ENCODE measurements at places on chromosomes 16 and 17.

GRCh38 chr16:3656491-3657468 lies 2.3 kb downstream of the DNASE1 start:
- no peak for DNase-seq

- DNase-seq = no peak
Observed at GRCh38 chr17:75498726-75499213, 16.6 kb downstream of the CASKIN2 start.

DNA sequence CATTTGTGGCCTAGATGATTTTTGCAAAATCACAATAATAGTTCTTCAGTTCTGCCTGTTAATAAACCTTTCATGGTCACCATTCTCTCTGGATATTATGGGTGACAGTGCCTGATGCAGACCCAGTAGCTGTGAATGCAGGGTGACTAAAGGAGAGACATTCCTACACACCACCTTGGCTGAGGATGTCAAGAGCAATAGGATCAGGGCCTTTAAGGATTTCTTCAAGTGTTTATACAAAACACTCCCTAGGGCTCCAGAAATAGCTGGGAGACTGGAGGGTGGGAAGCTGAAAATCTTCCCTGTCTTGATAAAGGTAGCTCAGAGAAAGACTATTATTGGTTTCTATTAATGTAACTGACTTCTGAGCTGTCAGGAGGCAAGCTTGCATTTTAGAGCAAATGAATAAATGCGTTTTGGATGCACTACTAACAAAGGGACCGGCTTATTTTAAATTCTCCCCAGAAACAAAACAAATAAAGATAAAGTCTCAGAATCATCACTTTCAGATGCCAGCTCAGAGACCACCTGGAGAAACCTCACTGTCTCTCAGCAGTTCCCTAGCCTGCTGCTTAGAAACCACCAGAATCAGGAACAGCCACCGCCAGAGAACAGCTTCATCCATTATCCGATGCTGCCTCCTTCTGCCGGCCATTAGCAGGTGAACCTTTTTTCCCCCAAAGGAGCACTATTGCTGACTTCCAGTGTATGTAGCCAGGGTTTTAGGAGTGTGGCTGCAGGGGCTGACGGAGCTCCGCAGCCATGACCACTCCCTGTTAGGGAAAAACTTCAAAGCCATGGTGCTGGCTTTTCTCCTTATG lies 171.4 kb upstream of the DYNLRB2 start:
- no peak for DNase-seq

GRCh38 chr17:62617894-62618472 lies 9.5 kb upstream of the MRC2 start:
- DNase-seq = no peak

DNA sequence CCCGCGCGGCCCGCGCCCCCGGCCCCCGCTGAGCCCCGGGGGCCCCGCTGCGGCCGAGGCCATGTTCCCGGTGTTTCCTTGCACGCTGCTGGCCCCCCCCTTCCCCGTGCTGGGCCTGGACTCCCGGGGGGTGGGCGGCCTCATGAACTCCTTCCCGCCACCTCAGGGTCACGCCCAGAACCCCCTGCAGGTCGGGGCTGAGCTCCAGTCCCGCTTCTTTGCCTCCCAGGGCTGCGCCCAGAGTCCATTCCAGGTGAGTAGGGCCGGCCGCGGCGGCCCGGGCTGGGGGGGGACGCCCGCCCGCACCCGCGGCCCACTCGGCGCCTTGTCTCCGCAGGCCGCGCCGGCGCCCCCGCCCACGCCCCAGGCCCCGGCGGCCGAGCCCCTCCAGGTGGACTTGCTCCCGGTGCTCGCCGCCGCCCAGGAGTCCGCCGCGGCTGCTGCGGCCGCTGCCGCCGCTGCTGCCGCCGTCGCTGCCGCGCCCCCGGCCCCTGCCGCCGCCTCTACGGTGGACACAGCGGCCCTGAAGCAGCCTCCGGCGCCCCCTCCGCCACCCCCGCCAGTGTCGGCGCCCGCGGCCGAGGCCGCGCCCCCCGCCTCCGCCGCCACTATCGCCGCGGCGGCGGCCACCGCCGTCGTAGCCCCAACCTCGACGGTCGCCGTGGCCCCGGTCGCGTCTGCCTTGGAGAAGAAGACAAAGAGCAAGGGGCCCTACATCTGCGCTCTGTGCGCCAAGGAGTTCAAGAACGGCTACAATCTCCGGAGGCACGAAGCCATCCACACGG lies 504 bp downstream of the MAZ start:
- peak; percentile 36 for DNase-seq

- no peak for DNase-seq
Observed at GRCh38 chr16:88888461-88889387, 22.3 kb upstream of the PABPN1L start.

- no peak for DNase-seq
Observed at GRCh38 chr17:80223142-80223815, 3.1 kb downstream of the SLC26A11 start.

DNA sequence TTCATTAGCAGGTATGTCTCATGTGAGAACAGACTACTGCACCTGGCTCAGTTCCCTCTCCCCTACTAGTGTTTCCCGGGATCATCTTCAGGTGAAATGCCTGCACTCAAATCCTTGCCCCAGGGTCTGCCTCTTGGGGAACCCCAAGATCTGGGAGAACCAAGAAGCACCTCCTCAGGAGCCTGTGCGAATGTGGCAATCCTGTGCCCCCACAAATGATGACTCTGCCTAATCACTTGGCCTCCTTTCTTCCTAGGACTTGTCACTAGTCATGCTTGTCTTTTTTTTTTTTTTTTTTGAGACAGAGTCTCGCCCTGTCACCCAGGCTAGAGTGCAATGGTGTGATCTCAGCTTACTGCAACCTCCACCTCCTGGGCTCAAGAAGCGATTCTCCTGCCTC lies 21.7 kb downstream of the ADAD2 start:
- DNase-seq = no peak

DNA sequence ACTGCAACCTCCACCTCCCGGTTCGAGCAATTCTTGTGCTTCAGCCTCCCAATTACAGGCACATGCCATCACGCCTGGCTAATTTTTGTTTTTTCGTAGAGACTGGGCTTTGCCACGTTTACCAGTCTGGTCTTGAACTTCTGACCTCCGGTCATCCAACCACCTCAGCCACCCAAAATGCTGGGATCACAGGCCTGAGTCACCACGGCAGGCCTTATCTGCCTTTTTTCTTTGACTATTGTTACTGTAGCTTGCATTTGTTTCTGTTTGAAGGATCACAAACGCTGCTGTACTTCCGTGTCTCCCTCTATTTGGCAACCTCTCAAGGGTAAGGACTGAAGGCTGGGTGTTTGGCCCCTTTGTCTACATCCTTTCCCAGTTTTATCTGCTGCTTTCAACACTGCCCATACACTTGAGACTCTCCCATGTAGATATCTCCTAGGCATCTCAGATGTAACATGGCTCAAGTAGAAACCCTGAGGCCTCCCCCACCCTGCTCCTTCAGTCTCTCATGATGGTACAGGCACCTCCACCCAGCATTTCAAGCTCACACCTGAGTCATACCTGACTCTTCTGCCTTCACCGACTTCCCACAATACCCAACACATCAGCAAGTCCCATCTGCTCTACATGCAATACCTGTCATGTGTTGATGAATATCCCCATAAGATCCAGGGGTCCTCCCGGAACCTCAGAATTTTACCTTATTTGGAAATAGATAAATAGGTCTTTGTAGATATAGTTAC lies 219.0 kb downstream of the CPPED1 start:
- DNase-seq = no peak

DNA sequence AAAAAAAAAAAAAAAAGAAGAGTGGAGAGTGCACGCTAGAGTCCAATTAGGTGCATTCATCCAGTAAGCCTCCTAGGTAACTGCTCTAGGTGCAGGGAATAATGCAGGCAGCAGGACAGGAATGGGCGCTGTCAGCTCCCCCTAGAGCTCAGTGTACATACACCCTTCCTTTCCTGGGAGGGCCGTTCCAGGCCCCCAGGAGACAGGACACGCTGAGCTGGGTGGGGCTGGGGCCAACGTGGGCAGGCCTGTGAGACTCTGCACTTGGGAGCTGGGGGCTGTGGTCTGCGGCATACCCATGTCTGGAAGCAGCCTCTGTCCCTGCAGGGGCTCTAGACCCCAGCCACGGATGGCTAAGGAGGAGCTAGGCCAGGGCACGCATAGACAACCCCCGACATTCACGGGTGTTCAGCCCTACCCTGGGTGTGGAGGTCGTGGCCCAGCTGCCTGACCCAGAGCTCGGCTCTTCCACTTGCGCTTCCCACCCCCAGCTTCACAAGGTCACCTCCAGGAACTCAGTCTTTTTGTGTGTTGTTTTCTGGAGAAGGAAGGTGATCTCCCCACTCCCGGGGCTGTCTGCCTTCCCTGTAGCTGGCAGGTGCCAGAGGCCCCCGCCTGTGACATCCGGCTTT lies 1.0 kb upstream of the ANTKMT start:
- DNase-seq = no peak

GRCh38 chr17:29061036-29061435 lies 18.1 kb downstream of the PIPOX start:
- no peak for DNase-seq

- DNase-seq = peak; percentile 94
Observed at GRCh38 chr17:75012346-75013091, at the start of gene MRPL58. Gene MRPL58, plus strand, starts transcription at chr17:75012670. Its CDS starts 17 bp downstream, at chr17:75012687.

GRCh38 chr16:11794996-11795886 lies 1.8 kb downstream of the ZC3H7A start:
- no peak for DNase-seq

DNA sequence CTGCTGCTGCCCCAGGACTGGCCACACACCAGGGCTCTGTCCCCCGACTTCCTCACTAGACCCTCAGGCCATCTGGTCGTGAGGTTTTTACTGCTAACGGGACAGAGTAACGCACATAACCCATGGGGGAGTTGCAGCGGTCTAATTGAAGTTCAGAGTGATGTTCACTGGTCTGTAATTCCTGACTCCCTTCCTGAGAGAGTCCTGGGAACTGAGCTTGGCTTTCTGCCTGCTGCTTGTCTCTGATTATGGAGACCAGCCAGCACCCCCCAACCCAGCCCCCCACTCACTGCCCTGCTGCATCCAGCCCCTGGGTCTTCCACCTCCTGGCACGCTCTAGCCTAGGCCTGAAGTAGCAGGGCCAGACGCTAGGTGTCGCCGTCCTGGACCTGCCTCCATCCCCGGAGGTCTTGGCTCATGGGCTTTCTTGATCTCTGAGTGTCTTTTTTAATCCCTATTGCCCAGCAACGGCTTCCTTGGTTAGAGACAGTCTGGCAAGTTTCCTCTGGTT lies 192.9 kb downstream of the CCDC182 start:
- DNase-seq = peak; percentile 80

- no peak for DNase-seq
Observed at GRCh38 chr16:2586901-2587480, 49.2 kb downstream of the PDPK1 start.

DNA sequence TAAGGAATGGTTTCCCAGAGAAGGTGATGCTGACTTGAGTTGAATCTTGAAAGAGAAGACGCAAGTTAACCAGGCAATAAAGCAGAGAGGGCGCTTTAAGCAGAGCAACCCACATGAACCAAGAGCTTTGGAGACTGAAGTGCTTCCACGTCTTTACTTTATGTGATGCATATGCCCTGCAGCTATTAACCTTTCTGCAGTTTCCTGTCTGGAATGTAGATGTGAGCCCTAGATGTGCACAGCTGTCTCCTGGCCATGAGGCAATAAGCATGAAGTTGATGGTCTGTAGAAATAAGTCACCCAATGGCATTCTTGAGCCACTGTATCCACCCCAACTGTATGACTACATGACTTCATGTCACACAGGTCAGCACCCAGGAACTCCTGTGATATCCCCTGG lies 5.7 kb upstream of the CHST4 start:
- no peak for DNase-seq

- no peak for DNase-seq
Observed at GRCh38 chr16:1125471-1125870, 27.4 kb upstream of the CACNA1H start.

DNA sequence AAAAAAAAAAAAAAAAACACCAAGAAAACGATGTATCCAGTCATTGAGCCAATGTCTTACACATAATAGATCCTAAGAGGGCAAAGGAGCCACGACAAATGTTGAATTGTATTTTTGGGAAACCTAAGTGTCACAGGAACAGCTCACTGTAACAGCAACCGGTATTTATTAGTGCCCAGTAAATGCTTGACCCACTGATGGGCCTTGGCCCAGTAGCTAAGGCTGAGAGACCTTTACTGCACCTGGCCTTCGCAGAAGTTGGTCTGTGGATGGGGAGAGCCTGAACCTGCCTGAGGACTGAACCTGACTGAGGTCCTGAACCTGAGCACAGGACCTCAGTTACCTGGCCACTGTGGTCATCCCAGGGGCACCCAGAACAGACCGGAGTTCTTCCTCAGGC lies 65.0 kb upstream of the TBX2 start:
- no peak for DNase-seq

- no peak for DNase-seq
Observed at GRCh38 chr16:1708768-1709180, 2.8 kb downstream of the MAPK8IP3 start.

DNA sequence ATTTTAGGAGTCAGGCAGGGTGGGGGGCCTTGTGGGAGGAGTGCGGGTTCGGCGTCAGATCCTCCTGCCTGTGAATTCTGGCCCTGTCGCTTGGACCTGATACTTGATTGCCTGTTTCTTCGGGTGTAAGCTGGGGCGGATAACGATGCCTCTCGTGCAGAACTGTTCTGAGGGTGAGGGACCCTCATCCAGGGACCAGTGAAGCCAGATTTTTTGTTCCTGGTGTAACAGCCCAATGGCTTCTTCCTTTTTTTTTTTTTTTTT lies 1.3 kb downstream of the TBCD start:
- DNase-seq = no peak

GRCh38 chr17:31568539-31568938 lies 177.1 kb downstream of the RAB11FIP4 start:
- no peak for DNase-seq

DNA sequence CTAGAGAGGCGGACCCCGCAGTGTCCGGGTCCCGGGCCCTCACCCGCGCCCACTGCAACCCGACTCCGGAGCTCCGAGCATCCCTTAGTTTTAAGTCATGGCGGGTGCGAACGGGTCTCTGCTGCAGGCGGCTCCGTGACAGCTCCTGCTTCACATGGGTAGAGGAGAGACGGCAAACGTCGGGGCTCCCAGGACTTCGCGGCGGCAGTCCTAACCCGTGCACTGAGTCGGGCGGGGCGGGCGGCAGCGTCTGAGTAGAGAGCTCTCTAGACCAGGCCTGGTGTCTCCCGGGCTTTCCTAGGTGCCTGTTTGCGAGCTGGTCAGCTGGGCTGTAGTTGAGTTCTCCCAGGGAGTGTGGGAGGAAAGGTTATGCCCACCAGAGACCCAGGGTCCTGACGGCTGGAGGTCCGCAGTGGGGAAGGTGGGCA lies 345 bp downstream of the TSC2 start:
- DNase-seq = no peak

Measured in GM10248 (cell line).